Stimulated activated CD4-positive, alpha-beta T cell treated with anti-CD3 and anti-CD28 coated beads, Interleukin-2, amount 100 ng/mL, for 4 hours (primary cell): ENCODE measurements at places on chromosomes 1 and 21.

- peak; percentile 31 for DNase-seq
Measured at GRCh38 chr1:108200687-108201051, 526 bp upstream of the SLC25A24 start.

DNA sequence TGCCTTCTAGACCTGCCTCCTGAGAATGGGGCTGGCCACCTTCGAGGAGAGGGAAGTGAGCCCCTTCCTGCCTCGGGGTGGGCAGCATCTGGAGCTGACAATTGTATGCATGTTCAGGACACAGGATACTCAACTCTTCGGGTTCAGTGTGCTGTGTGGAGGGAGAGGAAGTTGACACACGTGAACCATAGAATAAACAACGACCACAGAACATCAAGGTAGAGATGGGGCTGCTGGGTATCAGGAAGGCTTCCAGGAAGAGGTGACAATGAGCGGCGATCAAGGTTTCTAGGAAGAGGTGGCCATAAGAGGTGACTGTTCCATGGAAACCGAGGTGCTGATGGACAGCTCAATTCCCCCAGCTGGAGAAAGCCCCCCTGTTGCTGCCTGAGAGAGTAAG is 22.0 kb downstream of the UBIAD1 start:
- DNase-seq, result no peak

- no peak for DNase-seq
Measured at GRCh38 chr1:171122893-171123292, 32.2 kb downstream of the FMO3 start.

DNA sequence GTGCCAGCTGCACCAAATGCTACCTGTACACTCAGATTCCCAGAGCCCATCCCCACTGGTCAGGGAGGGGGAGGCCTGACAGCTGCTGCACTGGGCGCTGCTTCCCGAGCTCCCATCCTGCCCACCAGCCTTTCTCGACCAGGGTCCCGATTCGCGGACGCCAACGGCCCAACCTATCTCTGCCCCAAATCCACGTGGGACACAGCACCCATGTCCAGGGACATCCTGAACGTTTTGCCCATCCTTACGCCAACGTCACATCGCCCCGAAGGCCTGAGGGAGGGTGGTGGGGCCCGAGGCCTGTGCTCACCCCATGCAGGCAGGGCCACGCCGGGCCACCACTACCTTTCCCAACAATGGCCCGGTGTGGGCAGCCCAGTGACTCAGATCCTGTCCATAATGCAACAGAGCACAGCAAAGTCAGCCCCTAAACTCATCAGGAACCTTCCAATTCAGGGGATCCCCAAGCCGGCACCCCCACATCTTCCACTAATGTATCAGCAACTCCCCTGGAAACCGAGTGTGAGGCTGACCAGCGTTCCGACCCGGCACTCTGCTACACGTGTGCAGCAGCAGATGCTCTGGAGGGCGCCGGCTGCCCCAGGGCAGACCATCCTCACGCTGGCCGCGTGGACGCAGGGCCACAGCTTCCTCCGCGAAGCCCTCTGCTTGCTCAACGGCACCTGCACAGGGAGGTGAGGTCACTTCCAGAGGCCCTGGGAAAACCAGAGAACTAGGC is 11.3 kb upstream of the TMEM240 start:
- no peak for DNase-seq

- no peak for DNase-seq
Measured at GRCh38 chr1:236654957-236655356, 31.3 kb upstream of the ACTN2 start.

- no peak for DNase-seq
Measured at GRCh38 chr1:172351754-172352161, 68.7 kb upstream of the C1orf105 start.

GRCh38 chr1:19074902-19075721 is 118.6 kb upstream of the IFFO2 start:
- peak; percentile 3 for DNase-seq

DNA sequence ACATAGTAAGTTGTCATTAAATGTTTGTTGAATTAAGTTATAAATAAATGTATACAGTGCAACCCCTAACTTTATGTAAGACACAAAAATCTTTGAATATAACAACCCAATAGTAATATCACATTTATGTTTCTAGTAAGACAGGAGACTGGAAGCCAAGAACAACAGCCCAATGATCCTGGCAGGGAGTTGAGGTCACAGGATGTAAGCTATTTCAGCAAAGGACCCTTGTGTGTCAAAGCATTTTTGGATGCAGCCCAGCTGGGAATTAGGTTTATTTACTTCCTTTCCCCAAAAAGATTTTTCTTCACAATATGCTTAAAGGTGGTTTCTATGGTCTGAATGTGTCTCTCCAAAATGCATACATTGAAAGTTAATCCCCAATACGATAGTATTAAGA is 34.0 kb upstream of the ABCA4 start:
- DNase-seq, result no peak

DNA sequence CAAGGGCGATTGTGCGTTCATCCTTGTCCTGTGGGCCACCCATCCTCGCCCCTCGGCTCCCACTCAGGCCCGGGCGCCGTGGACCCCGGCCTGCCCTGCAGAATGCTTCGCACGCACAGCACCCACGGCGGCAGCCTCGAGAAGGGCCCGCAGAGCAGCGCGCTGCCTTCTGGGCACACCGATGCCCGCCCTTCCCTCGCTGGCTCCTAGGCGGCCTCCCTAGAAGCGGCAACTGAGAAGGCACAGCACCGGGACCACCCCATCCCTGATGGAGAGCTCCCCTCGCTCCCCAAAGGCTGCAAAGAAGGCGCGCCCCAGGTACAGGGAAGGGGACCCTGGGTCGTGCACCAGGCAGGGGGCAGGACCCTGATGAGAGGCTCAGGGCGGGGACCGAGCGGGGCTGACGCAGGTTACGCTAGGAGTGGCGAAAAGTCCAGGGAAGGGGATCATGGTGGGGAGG is 971 bp downstream of the CAPZB start:
- no peak for DNase-seq

DNA sequence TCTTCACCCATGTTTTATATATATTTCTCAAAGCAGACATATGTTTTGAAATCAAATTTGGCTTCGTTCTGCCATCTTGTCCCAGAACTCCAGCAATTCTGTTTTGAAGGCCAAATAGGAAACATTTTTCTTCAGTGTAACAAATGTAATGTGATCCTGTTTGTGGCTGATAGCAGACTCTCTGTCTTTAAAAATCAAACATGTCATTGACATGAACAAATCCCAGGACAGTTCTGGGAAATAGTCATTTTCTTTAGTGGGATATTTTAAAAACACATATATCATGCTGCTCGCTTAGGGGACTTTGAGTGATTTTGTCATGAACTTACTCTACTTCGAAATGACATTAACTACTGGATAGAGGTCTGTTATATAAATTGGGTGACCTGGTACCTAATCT is 51.4 kb downstream of the HMCN1 start:
- no peak for DNase-seq

- DNase-seq, result no peak
Measured at GRCh38 chr1:113422315-113423068, 32.2 kb downstream of the MAGI3 start.

- DNase-seq, result no peak
Measured at GRCh38 chr1:225710804-225711203, 57.9 kb upstream of the ENAH start.

GRCh38 chr21:42121794-42122193 is 50.7 kb downstream of the UMODL1 start:
- no peak for DNase-seq

- DNase-seq, result no peak
Measured at GRCh38 chr1:54152696-54153095, at the start of gene CDCP2. CDCP2 (minus strand) TSS chr1:54153000; CDS start chr1:54152922, 78 bp downstream.

GRCh38 chr1:244599937-244600350 is 53.0 kb upstream of the DESI2 start:
- DNase-seq, result peak; percentile 32
